ENCODE measurements at places on chromosomes 5 and 9. TPM values are rescaled to one million over a fixed set of nuclear protein-coding genes. Genes with fewer than 3 reads are reported as not detected.

DNA sequence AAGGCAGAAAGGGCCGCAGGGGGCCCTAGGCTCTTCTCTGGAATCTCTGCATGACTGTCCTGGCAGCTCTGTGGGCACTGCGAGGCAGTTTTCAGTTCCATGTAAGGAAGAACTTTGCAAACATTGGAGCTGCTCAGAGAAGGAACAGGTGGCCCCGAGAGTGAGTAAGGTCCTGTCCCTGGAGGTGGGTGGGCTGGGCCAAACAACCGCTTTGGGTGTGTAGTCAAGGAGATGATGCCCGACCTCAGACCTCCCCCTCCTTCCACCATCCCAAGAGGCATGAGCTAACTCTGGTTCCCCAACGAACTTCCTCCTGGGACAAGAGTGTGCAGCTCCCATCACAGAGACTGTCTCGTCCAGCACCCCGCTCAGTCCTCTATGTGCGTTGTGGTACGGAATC, 20.5 kb downstream of the CSF1R start:
- H3K4me1 ChIP-seq = peaks cover 46% of the 10 kb centered on the region
- no peaks in the 10 kb centered on the region for H3K36me3 ChIP-seq
- no peaks in the 10 kb centered on the region for H3K27me3 ChIP-seq
- no peak overlapping the region for H3K4me3 ChIP-seq
- no peak for DNase-seq

The CNTLN gene
- total RNA-seq = 14.6 TPM

The FGF10 gene
- not detected for total RNA-seq

GRCh38 chr9:117021906-117022305, 334.8 kb downstream of the TRIM32 start:
- DNase-seq = no peak
- H3K4me3 ChIP-seq = no peak overlapping the region
- H3K27me3 ChIP-seq = no peaks in the 10 kb centered on the region
- H3K27ac ChIP-seq = no peak overlapping the region

DNA sequence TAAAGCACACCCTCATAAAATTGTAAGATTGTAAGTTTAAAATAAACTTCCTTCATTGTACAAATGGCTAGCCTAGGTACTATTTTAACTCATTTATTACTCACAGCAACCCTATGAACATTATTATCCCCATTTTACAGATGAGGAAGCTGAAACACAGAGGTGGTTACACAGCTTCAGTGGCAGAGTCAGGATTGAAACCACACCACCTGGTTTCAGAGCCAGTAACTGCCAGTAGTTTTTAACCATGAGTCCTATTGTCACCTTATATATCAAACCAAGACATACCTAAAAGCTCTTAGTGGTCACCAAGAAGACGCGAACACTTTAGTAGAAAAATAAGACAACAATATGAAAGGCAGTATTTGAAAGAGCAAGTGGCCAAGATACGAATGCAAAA, 16.1 kb downstream of the SH3GL2 start:
- no peaks in the 10 kb centered on the region for H3K36me3 ChIP-seq
- H3K4me1 ChIP-seq = no peaks in the 10 kb centered on the region
- no peak for DNase-seq
- peaks cover 58% of the 10 kb centered on the region for H3K27me3 ChIP-seq

DNA sequence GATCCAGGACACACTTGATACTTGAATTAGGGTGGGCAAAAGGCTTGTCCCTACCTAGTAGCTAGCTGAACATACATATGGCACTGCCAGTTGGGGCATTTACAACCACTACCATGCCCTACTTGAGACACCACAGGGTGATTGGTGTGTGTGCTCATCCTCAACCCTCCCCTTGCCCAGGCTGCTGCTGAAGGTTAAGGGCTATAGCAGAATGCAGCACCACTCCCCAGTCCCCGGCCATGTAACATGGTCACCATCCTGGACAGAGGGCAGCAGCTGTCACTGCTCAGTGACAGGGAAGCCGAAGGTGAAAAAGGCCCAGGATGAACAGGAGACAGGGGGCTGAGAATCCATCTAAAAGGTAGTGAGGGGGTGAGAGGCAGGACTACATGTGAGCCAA, 273.9 kb upstream of the SGCD start:
- H3K27ac ChIP-seq = no peak overlapping the region
- H3K27me3 ChIP-seq = no peaks in the 10 kb centered on the region
- no peak for DNase-seq
- H3K36me3 ChIP-seq = no peaks in the 10 kb centered on the region
- H3K4me1 ChIP-seq = no peaks in the 10 kb centered on the region
- H3K4me3 ChIP-seq = no peak overlapping the region

- no peaks in the 10 kb centered on the region for H3K27me3 ChIP-seq
- no peak overlapping the region for H3K4me3 ChIP-seq
- H3K27ac ChIP-seq = no peak overlapping the region
- peaks cover 13% of the 10 kb centered on the region for H3K36me3 ChIP-seq
Measured at GRCh38 chr9:105485131-105485530, 37.3 kb downstream of the FSD1L start.

DNA sequence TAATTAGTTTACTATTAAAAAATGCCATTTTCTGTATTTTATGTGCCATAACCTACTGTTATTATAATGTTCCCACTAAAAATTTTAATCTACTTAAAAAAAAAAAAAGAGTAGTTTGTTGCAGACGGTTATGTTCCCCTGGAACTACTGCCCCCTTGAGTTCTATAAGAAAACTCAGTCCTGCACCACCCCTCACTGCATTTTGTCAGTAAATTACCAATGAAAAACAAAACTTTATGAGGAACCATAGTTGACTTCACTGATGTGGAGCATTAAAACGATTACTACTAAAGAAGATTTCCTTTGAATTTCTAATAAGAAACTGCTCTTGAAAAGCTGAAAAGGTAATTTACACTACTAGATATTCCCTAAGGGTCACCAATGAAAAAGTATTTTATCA, 288.7 kb downstream of the FBXL17 start:
- no peaks in the 10 kb centered on the region for H3K36me3 ChIP-seq
- H3K27ac ChIP-seq = no peak overlapping the region
- no peaks in the 10 kb centered on the region for H3K27me3 ChIP-seq
- H3K4me1 ChIP-seq = peaks cover 3% of the 10 kb centered on the region
- no peak for DNase-seq

The CFAP90 gene
- not detected for total RNA-seq

The SLCO6A1 gene
- total RNA-seq = 0.78 TPM

DNA sequence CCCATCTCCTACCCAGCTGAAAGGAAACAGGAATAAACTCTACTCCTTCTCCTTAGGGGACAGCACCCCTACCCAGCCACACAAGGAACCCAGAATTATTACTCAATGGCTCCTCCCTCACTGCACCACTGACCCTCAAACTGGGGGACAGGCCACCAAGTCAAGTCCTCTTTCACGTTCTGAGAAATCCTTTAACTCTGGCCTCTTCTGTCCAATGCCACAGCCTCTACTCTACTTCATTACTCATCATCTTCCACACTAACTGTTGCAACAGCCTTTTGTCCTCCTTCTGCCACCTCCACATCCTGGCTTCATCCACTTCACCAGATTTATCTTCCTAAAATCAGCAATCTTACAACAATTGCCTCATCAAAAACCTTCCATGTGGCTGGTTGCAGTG, 6.8 kb downstream of the TTC39B start:
- no peak overlapping the region for H3K4me3 ChIP-seq
- H3K27me3 ChIP-seq = no peaks in the 10 kb centered on the region
- peak overlapping the region; percentile 45 for H3K27ac ChIP-seq
- DNase-seq = no peak
- H3K36me3 ChIP-seq = peaks cover 31% of the 10 kb centered on the region

DNA sequence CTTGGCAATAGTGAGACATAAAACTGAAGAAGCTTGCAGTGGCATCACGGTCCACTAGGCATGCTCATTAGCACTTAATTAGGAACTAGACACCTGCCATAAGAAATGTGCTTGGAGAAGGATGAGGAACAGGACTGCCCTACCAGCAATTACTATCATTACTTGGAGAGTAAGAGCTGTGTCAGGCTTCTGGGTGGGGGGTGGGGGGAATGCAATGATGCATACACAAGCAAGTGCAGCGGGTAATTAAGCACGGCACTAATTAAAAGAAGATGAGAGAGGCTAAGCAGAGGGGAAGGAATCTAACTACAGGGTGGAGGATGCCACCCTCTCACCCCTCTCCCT, 53.1 kb downstream of the TLE1 start:
- H3K4me1 ChIP-seq = peaks cover 44% of the 10 kb centered on the region
- no peak overlapping the region for H3K27ac ChIP-seq
- no peaks in the 10 kb centered on the region for H3K27me3 ChIP-seq
- peaks cover 46% of the 10 kb centered on the region for H3K36me3 ChIP-seq
- H3K4me3 ChIP-seq = no peak overlapping the region

The IFNK gene
- not detected for total RNA-seq

GRCh38 chr9:81719972-81720371, 30.6 kb upstream of the TLE1 start:
- no peak overlapping the region for H3K4me3 ChIP-seq
- peaks cover 4% of the 10 kb centered on the region for H3K27me3 ChIP-seq
- DNase-seq = no peak

The GCNT1 gene
- total RNA-seq = 8.6 TPM

- no peaks in the 10 kb centered on the region for H3K27me3 ChIP-seq
- no peaks in the 10 kb centered on the region for H3K36me3 ChIP-seq
- H3K27ac ChIP-seq = peak overlapping the region; percentile 85
- H3K4me1 ChIP-seq = peaks cover 29% of the 10 kb centered on the region
- no peak for DNase-seq
- H3K4me3 ChIP-seq = no peak overlapping the region
Measured at GRCh38 chr9:69945671-69946141, 97.9 kb upstream of the MAMDC2 start.

DNA sequence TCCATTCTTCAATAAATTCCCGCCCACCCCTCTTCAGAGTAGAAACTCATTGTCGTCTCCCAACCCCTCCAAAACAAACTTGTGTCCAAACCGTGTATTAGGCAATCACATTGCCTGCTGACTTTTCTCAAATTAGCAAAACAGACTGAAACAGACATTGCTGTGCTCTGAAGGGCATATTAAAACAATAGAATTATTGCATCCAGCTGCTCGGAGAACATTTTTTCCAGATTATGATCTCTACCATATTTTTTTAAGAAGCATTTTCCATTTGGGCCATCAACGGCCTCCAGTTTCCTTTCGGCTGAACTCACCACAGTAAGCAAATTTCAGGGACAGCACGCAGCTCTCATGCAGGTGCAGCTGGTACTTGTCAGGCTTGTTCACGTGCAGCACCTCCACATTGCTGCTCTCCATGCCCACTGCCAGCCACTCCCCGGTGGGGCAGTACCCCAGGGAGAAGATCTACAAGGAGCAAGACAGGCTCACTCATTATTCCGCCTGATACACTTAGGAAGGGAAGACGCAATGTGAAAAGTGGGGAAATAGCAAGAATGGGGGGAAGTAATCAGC, 104.1 kb downstream of the TLE1 start:
- peaks cover 63% of the 10 kb centered on the region for H3K36me3 ChIP-seq
- H3K4me3 ChIP-seq = no peak overlapping the region
- H3K27me3 ChIP-seq = no peaks in the 10 kb centered on the region
- peak overlapping the region; percentile 97 for H3K27ac ChIP-seq

DNA sequence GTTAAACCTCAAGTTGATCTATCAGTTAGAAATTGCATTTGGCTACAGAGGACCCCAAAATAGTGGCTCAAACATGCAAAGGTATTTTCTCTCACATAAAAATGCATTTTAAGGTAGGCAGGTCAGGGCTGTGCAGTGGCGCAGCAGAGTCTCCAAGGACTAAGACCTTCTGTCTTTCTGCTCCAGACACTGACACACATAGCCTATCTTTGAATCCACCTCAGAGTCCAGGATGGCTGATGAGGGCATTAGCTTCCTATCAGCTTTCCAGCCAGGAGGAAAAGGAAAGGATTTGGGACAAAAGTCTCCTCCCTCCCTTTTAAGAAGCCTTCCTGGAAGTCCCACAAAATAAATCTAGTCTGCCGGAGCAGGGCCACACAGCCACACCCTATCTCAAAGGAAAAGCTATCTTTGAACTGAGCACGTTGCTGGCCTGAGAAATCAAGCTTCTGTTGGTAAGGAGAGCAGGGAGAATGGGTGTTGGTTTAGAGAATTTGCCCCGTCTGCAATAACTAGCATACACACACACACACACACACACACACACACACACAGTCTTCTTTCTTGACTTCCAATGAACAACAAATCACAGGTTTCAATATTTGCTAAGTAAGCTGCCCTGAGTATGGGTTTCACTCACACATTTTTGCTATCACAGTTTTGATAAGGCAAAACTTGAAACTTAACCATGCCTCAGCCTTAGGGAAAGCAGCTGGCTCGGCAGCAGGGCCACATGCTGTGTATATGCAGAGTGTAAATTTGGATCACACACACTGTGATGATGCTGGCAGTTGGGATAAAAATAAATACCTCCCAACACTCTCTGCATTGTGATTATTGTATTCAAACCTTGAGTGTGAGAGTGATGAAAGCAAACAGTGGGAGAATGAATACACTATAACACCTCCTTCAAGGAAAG, 116.6 kb upstream of the MAP3K1 start:
- H3K36me3 ChIP-seq = no peaks in the 10 kb centered on the region
- H3K27me3 ChIP-seq = no peaks in the 10 kb centered on the region
- no peak overlapping the region for H3K4me3 ChIP-seq
- no peak for DNase-seq
- H3K27ac ChIP-seq = peak overlapping the region; percentile 79
- H3K4me1 ChIP-seq = peaks cover 42% of the 10 kb centered on the region

DNA sequence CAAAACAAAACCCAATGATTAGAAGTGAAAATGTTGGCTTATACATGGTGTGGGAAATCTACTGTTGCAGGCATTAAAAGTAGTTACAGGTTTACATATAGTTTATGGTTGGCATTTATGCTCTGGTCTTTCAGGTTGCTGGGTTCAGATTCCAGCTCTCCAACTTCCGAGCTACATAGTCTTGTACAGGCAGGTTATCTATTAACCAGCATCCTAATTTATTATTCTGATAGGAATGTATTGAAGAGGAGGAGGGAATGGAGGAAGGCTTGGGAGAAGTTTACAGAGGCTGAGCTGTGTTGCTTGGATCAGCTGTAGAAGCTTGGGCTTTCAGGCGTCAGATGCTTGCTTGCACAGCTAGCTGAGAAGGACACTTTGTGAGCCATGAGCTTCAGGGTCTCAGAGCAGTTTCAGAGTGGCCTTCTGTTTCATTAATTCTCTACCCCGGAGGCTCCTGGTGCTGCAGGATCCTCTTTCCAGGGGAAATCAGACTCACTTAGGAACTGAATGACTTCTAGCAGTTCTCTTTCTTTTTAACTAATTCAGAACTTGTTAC, 11.7 kb upstream of the ERBIN start:
- peaks cover 23% of the 10 kb centered on the region for H3K4me1 ChIP-seq
- no peak overlapping the region for H3K4me3 ChIP-seq
- H3K36me3 ChIP-seq = no peaks in the 10 kb centered on the region
- no peaks in the 10 kb centered on the region for H3K27me3 ChIP-seq

DNA sequence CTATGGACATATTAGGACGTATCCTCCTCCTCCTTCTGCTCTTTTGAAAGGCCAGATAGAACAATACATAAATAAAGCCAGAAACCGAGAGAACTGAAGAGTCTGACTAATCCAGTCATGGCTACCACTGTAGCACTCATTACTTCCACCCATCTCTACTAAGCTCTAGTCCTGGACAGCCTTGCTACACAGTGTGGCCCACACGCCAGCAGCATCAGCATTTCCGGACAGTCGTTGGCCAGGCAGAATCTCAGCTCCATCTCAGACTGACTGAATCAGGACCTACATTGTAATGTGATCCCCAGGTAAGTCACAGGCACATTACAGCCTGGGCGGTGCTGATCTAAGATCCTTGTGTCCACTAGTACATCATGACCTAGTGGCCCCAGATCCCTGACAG, 182.9 kb downstream of the DRD1 start:
- no peaks in the 10 kb centered on the region for H3K36me3 ChIP-seq
- no peaks in the 10 kb centered on the region for H3K4me1 ChIP-seq
- H3K4me3 ChIP-seq = no peak overlapping the region
- no peak for DNase-seq

The CDC20B gene
- total RNA-seq = not detected

GRCh38 chr9:21802418-21803000, at the start of gene MTAP:
MTAP (plus strand) TSS chr9:21802636; CDS start chr9:21802749, 113 bp downstream.
- H3K4me1 ChIP-seq = peaks cover 34% of the 10 kb centered on the region
- peaks cover 26% of the 10 kb centered on the region for H3K27me3 ChIP-seq
- H3K27ac ChIP-seq = peak within 1 kb of the TSS; percentile 96
- DNase-seq = peak; percentile 94

The HEMGN gene
- total RNA-seq = not detected

The ORM2 gene
- not detected for total RNA-seq

All from osteocyte (in vitro differentiated cells).